ENCODE measurements at places on chromosomes 13 and 19.

GRCh38 chr13:54628383-54628782 is 1599.8 kb downstream of the OLFM4 start:
- DNase-seq = no peak

DNA sequence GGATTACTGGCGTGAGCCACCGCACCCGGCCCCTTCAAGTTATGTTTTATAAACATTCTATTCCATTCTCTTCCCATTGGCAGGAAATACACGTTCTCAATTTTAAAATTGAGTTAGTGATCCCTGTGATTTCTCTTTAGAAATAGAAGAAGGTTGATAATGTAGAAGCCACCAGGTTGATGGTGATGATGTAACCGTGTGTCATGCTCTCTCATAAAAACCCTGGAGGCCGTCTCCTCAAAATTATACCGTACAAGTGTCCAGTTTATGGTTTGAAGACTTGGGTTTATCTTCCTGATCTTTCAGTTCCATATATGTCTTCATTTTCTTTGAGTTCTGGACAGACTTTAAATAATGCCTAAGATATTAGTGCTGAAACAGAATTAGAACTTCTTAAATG is 32.2 kb downstream of the COG3 start:
- DNase-seq = no peak

DNA sequence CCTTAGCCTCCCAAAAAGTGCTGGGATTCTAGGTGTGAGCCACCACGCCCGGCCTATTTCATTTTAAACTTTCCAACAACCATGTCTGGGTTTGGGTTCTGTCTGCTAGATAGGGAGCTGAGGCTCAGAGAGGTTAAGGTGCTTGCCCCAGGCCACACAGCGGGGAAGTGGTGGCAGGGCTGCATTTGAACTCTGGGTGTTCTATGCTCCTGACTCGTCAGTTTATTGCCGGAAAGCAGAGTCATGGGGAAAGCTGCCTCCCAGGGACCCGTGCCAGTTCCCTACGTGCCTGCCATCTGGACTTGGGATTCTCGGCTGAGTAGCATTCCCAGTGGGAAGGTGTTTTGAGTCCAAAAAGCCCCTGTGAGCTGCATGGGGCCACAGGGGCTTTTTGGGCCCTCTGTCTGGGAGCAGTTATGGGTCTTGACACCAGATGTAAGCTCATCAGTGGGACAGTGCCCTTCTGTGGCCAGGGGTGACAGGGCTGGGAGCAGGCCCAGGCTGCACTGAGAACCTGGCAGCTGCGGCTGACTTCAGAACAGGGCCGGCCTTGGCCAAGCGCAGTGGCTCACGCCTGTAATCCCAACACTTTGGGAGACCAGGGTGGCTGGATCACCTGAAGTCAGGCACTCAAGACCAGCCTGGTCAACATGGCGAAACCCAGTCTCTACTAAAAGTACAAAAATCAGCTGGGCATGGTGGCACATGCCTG is 10.9 kb downstream of the RFX1 start:
- DNase-seq = no peak

DNA sequence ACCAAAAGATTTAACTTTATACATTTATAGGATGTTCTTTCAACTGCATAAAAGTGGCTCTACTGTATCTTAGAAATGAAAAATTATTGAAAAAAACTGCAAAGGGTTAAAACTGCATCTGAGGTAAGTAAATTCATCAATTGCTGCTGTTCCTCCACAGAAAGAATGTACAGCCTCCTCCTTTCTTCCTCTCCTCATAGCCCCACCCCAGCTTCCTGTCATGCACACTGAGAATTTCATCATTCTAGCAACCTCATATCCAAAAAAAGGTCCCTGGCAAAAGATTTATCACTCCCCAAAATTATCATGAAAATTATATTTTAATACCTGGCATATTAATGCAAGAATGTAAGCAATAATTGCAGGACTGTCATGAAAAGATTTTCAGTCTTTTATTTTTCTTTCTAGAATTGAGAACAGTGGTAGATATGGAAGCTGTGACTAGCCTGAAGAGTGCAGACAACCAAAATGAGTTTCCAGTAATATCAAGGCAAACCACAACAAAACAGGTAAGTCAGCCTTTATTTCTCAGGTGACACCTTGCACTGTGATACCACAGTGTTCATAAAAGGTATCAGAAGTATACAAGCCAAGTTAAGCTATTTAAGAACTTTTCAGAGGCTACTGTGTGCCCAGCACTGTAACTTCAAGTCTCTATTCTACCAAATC is 110.8 kb downstream of the SUCLA2 start:
- DNase-seq = no peak

DNA sequence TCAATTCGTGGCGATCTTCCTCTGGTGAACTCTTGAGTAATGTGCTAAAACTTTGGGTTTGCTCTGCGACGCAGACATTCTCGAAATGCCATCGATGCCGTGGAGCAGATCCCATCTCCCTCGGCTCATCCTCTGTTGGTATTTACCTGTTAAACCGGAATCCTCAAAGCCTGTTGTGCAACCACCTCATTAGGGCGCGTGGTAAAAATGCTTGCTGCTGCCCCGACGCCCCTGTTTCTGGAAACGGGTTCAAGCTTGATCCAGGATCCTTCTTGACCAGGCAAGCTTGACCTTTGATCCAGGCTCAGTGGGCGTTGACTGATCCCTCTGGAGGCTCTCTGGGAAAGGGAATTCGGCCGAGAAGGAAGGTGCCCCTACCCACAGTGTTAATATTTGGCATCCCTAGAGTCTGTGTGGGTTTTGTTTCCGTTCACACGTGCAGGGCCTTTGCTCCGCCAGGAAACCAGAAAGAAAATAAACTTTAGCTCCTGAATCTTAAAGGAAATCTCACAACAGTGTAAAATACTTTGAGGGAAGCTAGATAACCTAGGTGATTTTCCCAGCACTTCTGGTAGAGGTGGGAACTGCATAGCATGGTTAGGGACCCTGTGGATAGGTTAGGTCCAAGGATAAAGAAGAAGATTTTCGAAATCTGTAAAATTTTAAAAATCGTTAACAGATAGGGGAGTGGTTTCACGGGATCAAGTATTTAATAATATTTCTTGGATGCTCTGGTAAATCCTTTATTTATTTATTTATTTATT is 1.1 kb downstream of the LSM14A start:
- no peak for DNase-seq

- no peak for DNase-seq
Measured at GRCh38 chr13:56670563-56670962, 470.2 kb upstream of the PRR20A start.

DNA sequence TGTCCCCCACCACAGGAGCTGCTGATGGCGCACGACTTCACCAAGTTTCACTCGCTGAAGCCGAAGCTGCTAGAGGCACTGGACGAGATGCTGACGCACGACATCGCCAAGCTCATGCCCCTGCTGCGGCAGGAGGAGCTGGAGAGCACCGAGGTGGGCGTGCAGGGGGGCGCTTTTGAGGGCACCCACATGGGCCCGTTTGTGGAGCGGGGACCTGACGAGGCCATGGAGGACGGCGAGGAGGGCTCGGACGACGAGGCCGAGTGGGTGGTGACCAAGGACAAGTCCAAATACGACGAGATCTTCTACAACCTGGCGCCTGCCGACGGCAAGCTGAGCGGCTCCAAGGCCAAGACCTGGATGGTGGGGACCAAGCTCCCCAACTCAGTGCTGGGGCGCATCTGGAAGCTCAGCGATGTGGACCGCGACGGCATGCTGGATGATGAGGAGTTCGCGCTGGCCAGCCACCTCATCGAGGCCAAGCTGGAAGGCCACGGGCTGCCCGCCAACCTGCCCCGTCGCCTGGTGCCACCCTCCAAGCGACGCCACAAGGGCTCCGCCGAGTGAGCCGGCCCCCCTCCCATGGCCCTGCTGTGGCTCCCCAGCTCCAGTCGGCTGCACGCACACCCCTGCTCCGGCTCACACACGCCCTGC is 4.4 kb upstream of the NOP53 start:
- DNase-seq = no peak

DNA sequence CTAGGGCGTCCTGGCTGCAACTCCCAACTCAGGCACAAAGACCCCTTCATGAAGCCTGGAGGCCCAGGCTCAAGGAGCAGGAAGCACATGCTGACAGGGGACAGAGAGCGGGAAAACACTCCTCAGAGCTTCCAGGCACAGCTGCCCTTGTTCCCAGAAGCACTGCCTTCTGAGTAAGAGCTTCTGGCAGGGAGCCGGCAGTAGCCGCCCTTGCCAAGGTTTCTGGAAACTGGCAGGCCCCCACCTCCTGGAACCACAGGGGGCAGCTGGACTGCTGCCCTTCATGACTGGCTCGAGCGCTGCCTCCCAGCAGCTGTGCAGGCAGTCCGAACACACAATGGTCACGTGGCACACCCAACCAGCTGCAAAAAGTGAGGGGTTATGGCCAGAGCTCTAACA is 33.6 kb upstream of the EPHX3 start:
- DNase-seq = no peak

- DNase-seq = no peak
Measured at GRCh38 chr19:45440259-45440638, 16.5 kb upstream of the ERCC1 start.

DNA sequence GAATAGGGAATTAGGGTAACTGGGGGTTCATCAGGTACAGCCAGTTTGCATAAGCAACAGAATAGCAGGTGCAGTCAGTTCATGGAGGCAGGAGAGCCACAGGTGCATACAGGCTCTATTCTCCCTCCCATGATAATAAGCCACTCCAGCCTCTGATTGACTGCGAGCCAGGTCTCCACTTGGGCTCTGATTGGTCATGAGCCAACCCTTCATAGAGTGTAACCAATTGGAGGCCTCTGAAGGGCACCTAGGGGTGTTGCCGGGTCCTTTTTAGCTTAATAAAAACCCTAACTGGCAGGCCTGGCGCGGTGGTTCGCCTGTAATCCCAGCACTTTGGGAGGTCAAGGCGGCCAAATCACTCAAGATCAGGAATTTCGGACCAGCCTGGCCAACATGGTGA is 8.7 kb upstream of the CKM start:
- no peak for DNase-seq

DNA sequence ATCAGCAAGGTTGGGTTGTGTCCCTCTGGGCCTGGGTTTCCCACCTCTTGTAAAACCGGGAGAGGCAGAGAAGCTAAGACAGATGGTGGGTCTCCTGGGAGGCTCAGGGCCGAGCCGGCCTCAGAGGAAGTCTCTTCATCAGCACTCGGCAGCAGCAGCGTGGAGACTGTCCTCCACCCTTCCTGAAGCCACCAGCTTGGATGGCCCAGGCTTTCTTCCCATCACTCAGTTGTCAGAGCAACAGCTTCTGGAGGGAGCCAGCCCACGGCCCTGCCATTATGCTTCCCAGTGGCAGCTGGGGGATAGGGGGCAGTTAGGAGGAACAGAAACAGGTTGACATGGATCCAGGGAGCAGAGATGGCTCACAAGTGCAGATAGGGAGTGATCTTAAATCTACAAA is 191.0 kb downstream of the KATNAL1 start:
- no peak for DNase-seq

DNA sequence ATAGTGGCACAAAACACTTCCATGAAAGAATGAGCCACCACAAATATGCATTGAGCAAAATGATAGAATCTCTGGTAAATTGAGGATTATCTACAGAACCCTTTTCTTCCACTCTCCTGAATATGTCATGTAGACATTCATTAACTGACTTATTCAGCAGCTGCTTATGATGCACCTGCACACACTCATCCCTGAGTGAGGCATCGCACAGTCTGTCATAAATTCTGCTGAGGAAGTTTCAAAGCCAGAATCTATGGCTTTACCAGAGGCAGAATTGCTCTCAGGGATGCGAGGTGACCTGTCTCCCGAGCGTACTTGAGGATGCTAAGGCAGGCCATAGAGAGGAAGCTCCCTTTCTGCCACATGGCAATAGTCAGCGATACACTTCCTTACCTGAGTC is 1090.2 kb downstream of the UQCRFS1 start:
- DNase-seq = no peak

DNA sequence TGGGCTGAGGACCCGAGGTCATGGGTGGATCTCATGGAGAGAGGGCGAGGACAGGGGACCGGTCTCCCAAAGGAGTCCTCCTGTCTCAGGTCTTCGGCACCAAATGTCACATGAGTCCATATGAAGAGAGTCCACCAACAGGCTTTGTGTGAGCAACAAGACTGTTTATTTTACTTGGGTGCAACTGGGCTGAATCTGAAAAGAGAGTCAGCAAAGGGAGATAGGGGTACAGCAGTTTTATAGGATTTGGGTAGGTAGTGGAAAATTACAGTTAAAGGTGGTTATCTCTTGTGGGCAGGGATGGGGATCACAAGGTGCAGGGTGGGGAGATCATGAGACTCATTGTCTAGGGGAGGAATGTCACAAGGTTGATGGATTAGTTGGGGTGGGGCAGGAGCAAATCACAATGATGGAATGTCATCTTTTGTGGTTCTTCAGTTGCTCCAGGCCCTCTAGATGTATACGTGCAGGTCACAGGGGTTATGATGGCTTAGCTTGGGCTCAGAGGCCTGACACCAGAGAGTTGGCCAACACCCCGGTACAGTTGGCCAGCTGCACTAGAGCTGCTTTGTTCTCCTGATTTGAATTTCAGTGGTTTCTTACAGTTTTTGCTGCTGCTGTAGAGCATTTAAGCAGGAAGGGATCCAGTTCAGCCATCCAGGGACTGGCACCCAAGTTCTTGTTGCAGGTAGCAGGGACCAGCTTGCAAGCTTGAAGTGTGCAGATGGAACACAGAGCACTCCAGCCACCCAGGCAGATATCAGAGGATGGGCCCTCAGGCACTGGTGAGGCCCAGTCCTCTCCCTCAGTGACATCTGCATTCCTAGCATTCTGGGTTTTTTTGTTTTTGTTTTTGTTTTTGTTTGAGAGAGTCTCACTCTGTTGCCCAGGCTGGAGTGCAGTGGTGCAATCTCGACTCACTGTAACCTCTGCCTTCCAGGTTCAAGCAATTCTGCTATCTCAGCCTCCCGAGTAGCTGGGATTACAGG is 26.4 kb upstream of the IGFL1 start:
- no peak for DNase-seq

DNA sequence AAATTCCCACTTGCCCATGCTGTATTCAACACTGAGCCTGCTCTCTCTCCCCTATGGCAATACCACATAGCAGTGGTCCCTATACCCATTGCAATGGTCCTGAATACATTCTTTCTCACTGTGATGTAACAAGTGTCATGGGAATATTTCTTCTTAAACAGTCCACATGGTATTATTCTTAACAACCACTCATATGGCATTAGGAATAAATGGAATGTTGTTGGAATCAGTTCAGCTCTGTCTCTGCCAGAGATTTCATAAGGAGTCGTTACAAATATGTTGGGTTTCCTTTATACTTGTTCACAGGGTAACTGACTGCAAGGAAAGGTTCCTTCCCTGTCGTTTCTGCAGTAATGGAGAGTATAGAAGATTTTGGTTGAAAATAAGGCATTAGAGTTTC is 128.3 kb upstream of the SPATA13 start:
- no peak for DNase-seq

Data from stimulated activated CD4-positive, alpha-beta T cell treated with anti-CD3 and anti-CD28 coated beads, TNF-alpha, amount 100 ng/mL, for 1 hour (primary cell).